ENCODE measurements at places on chromosomes 7 and 10.

GRCh38 chr10:130440494-130440893 is 304.3 kb downstream of the GLRX3 start:
- no peak for DNase-seq

- peak; percentile 25 for DNase-seq
Measured at GRCh38 chr7:155787171-155787851, 25.0 kb downstream of the SHH start.

GRCh38 chr10:61059636-61060035 is 115.7 kb upstream of the RHOBTB1 start:
- no peak for DNase-seq

DNA sequence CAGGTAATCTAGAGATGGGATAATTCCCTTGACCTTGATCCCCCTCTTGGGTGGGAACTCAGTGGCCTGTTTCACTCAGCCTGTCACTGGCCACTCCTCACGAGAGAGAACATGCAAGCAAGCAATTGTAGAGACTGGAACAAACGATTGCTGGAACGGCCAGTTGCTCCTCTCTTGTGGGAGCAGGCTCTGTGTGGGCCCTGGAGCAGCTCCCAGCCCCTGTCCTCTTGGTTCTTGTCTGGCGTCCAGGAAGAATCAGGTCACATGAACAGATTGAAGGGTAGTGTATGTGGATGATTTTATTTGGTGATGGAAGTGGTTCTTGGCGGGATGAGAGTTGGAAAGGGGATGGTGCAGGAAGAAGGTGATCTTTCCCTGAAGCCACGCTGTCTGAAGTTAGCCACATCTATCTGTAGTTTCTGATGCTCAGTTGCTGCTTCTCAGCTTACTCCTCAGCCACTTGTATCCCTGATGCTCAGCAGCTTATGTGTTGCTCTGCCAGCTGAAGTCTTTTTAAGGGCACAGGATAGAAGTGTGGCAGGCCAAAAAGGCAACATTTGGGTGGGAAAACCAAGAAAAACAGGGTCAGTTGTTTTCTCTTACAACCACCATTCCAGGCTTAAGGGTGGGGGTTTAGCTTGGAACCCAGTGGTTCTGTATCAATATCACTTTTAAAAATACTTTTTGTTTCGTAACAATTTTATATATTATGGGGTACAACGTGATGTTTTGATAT is 15.9 kb downstream of the RNF133 start:
- no peak for DNase-seq

DNA sequence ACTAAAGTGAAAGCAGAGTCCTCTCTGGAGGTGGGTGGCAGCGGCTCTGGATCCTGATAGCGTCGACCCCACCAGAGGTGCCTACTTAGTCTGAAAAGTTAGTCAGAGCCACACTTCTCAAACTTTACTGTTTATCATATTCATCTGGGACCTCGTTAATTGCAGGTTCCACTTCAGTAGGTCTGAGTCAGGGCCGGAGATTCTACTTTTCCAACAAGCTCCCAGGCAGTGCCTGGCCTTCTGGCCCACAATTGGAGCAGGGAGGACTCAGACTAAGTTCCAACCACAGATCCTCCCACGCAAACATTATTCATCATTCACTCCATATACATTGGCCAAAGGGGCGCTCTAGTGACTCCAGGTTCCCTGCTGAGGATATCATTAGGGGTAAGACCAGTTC is 78.1 kb downstream of the VSTM4 start:
- DNase-seq = no peak

DNA sequence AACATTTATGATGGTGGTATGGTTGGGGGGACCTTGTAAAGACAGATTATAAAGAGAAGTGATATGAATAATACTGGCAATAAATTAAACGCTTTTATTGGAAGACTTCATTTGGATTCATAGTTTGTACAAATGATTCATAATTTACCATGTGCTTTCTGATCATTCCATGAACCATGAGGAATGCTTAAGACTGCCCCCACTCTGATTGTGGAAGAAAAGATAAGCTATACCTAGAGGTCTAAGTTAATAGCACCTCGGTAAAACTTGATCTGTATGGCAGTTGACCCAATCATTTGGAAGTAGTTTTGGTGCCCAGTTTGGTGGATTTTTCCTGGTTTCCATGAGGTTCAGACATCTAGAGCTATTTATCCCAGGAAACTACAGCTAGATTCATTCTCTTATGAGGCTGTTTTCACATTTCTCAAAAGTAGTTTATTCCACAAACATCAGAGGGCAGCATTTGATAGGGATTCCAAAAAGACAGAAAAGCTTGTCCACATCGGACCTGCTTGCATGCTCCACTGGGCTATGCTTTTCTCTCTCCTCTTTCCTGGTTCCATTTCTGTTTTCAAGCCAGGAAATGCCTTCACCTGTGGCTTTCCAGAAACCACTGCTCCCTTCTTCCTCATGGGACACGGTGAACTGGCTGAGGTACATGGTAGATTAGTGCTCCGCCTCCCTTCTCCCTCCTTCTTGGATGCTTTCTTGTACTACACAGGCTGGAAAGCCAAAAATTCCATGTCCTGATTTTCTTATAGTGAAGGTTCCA is 29.2 kb downstream of the TFAM start:
- DNase-seq = peak; percentile 84

GRCh38 chr7:78642751-78643150 is 810.7 kb downstream of the MAGI2 start:
- DNase-seq = no peak

GRCh38 chr10:21329995-21330627 is 195.4 kb downstream of the SKIDA1 start:
- DNase-seq = peak; percentile 92

GRCh38 chr10:62352356-62352970 is 21.7 kb upstream of the ZNF365 start:
- peak; percentile 41 for DNase-seq

DNA sequence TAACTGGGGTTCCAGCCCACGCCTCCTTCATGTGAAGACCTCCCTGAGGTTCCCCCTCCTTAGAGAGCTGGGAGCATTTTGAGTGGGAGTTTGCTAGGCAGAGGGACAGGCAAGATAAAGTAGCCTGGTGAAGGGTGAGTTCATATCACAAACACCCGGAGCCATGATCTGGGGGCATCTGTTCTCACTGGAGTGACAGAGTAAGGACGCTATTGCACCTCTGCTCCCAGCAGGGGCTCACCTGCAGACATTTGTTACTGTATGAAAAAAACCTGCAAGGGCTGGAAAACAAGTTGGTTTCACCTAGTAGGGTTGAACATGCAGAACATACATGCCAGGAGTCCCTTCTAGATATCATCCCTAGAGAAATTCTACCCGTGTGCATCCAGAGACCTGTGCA is 88.4 kb downstream of the CARD11 start:
- no peak for DNase-seq

DNA sequence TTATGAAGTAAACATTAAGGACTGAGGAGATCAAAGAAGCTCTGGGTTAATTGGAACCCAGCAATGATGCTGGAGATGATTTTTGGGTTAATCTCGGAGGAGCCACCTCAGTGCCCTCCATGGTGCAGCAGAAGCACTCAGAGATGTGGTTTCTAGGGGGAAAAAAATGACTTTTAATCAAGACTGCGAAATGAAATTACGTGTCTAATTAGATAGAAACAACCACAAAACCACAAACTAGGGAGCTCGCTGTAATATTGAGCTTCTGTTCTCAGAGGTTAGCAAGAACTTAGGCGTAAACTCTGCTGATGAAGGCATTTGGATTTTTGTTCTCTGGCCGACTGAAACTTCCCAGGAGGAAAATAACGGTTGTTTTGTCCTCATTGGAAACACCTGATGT is 319.0 kb downstream of the GRID1 start:
- no peak for DNase-seq

DNA sequence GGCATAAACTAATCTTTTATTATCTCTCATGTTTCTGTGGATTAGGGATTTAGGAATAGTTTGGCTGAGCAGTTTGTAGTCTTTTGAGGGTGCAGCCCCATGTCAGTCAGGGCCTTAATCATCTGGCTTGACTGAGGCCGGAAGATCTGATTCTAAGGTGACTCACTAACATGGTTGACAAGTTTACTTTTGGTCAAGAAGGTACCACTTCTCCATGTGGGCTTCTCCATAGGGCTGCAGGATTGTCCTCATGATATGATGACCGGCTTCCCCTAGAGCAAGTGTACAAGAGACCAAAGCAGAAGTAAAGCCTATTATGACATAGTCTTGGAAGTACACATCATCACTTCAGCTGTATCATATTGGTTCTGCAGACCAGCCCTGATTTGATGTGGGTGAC is 45.9 kb upstream of the OIT3 start:
- DNase-seq = no peak

GRCh38 chr7:89549768-89550167 is 604.5 kb upstream of the STEAP1 start:
- DNase-seq = no peak

- peak; percentile 84 for DNase-seq
Measured at GRCh38 chr10:85642421-85643170, 724.0 kb downstream of the GRID1 start.

GRCh38 chr10:95469676-95470075 is 91.5 kb downstream of the SORBS1 start:
- DNase-seq = no peak

DNA sequence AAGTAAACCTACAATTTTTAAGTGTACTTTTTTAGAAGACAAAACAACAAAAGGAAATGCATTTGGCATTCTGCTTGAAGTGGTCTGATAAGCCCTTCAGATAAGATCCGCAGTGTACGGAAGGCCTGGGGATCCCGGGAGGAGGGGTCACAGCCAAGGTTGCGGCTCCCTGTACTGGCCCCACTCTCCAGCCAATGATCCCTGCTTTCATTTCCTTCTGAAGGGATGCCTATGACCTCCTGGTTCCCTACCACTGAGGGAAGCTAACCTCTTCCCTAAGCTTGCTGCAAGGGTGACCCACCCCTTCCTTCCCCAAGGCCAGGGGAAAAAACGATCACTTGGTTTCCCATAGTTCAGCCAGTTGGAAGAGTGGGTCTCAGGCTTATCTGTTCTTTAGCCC is 5.3 kb downstream of the DENND2A start:
- DNase-seq = no peak

- no peak for DNase-seq
Measured at GRCh38 chr7:143181349-143181748, 1.9 kb upstream of the TAS2R39 start.

DNA sequence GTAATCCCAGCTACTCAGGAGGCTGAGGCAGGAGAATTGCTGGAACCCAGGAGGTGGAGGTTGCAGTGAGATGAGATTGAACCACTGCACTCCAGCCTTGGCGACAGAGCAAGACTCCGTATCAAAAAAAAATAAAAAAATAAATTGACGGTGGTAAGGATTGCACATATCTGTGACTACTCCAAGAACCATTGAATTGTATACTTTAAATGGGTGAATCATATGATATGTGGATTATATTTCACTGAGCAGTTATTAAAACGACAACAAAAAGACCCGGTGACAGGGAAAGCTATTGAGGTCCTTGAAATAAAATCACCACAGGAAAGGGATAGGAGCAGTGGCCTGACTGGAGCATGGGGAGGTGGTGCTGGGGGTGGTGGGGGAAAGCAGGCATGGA is 31.2 kb upstream of the COMTD1 start:
- no peak for DNase-seq

DNA sequence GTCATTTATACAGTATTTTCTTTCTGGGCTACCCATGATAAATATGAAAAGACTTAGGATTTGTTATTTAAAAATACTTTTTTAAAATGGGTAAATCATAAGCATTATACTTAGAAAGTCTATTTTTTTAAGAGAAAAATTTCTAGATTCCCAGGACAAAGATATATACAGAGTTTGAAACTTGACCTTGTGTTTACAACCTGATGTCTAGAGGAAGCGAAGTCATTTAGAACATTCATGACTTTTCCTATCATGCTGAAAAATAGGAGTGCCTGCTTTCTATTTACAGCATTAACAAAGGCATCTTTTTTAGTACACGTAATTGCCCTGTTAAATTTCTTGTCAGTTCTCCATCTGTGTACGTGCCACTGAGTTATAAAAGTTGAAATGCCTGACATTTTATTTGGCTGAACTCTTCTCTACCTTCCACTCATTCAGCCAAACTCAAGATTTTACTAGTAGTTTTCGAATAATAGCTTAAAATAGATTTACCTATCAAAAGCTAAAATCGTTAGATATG is 23.0 kb downstream of the GNAT3 start:
- peak; percentile 6 for DNase-seq

GRCh38 chr7:141744131-141744530 is 6.0 kb downstream of the SSBP1 start:
- DNase-seq = no peak

DNA sequence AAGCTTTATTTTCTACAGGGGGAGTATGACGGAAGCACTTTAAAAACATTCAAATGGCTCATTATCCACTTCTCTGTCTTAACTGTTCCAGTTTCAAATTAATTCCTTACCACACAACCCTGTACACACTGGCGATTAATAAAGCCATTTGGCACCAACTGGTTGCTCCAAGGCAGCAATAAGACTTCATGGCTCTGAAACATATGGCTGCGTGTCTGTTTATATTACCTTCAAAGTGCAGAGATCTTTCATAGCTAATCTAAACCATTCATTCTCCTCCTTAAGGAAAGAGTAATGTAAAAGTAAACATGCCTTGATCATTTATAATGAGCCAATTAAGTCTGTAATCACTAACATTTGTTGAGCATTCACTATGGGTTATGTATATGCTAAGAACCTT is 325.7 kb downstream of the PARD3 start:
- no peak for DNase-seq

DNA sequence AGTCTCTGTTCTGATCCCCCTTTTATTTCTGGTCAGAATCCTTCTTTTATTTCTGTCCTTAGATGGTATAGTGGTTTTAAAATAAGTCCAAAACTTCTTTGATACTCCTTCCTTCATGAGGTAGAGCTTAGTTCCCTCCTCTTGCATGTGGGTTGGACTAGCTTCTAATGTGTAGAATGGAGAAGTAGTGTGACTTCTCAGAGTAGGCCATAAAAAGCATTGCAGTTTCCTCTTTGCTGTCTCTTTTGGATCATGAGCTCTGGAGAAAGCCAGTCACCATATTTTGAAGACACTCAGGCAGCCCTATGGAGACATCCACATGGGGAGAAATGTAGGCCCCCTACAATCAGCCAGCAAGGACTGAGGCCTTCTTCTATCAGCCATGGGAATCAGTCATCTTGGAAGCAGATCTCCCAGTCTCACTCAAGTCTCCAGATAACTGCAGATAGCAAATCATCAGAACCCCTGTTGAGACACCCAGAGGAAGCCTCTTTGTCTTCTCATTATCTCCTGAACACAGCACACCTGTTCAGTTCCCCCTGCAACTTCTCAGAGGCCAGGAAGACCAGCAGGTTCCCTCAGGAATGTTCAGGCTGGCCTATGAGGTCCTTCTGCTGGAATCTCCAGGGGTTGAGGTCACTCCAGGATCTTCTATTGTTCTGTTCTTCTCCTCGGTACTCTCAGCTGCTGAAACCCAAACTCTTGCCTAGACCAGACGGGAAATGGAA is 511.9 kb upstream of the ZMIZ1 start:
- no peak for DNase-seq

DNA sequence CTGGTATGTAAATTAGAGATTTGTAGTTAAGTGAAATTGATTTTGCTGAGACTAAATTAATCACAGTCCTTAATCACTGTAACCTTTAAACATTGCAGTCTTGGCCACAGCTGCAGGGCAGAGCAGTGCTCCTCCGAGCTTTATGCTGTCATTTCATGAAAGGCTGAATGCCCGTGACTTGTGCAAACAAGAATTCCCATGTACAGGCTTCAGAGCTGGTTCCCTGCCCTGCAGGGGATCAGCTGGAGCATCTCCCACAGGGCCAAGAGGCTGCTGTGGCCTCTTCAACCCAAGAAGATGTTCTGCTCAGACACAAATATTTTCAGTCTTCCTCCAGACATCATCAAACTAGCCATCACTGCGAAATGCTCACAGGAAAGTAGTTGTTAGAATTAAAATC is 419.1 kb downstream of the AUTS2 start:
- DNase-seq = no peak

GRCh38 chr10:86801995-86802394 is 45.6 kb downstream of the BMPR1A start:
- no peak for DNase-seq
